ENCODE measurements at places on chromosomes 7 and 10. TPM values are rescaled to one million over a fixed set of nuclear protein-coding genes. Genes with fewer than 3 reads are reported as not detected.

SDK1 gene
- polyA plus RNA-seq = 0.29 TPM

SUN3 gene
- not detected for polyA plus RNA-seq

AQP1 gene
- 0.50 TPM for polyA plus RNA-seq

PLEKHS1 gene
- polyA plus RNA-seq = 0.08 TPM

GLRX3 gene
- polyA plus RNA-seq = 153 TPM

XRCC2 gene
- polyA plus RNA-seq = 14.3 TPM

CACNB2 gene
- not detected for polyA plus RNA-seq

HKDC1 gene
- polyA plus RNA-seq = 24.0 TPM

PMS2 gene
- 14.7 TPM for polyA plus RNA-seq

VWC2 gene
- polyA plus RNA-seq = not detected

NXPH1 gene
- polyA plus RNA-seq = not detected

HYAL4 gene
- polyA plus RNA-seq = not detected

PCLO gene
- 0.70 TPM for polyA plus RNA-seq

SPACDR gene
- 0.33 TPM for polyA plus RNA-seq

PIK3AP1 gene
- polyA plus RNA-seq = 1.9 TPM

KCND2 gene
- not detected for polyA plus RNA-seq

RBM33 gene
- polyA plus RNA-seq = 21.7 TPM

ZPBP gene
- polyA plus RNA-seq = not detected

CYP3A4 gene
- not detected for polyA plus RNA-seq

DNA sequence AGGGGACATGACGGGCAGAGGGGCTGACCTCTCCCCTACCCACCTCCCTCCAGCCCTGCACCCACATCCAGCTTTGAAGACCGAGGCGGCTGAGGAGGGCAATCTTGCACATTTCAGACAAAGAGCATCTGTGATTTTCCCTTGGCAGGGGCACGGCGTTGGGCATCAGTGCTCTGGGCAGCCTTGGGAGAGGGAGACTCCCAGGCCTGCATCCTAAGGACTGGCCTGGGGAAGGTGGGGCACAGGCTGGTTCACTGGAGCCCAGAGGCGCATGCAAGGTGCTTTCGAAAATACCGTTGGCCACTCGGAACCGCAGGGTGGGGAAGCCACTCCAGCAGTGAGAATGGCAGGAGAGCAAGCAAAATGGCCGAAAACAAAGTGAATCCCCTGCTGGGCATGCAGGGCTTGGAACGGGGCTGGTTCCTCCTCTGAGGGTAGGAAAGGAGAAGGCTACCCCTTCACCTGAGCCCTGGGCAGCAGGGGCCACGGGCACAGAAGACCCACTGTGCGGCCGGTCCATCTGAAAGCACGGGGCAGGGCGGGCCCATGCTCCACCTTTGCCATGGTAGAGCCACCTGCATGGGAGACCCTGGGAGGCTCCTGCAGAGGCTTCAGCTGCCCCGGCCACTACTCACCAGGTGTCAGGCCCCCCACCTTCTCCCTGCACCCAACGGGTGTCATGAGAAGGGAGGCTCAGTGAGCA lies 49.8 kb downstream of the EBF3 start:
- DNase-seq = no peak

- DNase-seq = no peak
Observed at GRCh38 chr10:132987671-132988571, 45.6 kb upstream of the CFAP46 start.

- no peak for DNase-seq
Observed at GRCh38 chr10:17744341-17744861, 7.6 kb upstream of the TMEM236 start.

GRCh38 chr10:129609551-129609950 lies 142.5 kb downstream of the MGMT start:
- no peak for DNase-seq

- DNase-seq = no peak
Observed at GRCh38 chr10:129553928-129554327, 86.9 kb downstream of the MGMT start.

DNA sequence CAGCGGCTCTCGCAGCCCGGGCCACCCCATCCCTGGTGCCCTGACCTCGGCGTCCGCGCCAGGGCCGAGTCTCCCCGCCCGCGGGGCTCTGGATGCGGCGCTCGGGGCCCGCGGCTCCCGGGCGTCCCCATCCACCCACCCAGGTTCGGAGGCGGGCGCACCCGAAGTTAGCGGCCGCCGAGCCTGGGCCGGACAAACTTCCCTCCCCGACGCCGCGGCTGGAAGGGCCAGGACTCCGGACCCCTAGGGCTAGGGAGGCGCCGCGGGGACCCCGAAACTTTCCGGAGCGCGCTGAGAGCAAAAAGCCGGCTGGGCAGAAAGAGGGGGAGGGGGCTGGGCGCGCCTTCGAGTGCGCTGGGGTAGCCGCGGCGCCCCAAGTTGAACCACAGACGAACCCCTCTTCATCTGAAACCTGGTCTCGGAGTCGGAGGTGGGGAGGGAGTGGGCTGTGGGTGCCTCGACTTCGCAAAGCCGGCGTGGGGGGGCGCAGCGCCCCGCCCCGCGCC lies 3.7 kb upstream of the ELFN1 start:
- DNase-seq = peak; percentile 51

- no peak for DNase-seq
Observed at GRCh38 chr10:93193906-93194305, 120.2 kb downstream of the CYP26A1 start.

GRCh38 chr7:96589038-96589437 lies 120.6 kb downstream of the SEM1 start:
- DNase-seq = no peak

GRCh38 chr7:35530124-35531109 lies 164.5 kb downstream of the HERPUD2 start:
- DNase-seq = no peak

DNA sequence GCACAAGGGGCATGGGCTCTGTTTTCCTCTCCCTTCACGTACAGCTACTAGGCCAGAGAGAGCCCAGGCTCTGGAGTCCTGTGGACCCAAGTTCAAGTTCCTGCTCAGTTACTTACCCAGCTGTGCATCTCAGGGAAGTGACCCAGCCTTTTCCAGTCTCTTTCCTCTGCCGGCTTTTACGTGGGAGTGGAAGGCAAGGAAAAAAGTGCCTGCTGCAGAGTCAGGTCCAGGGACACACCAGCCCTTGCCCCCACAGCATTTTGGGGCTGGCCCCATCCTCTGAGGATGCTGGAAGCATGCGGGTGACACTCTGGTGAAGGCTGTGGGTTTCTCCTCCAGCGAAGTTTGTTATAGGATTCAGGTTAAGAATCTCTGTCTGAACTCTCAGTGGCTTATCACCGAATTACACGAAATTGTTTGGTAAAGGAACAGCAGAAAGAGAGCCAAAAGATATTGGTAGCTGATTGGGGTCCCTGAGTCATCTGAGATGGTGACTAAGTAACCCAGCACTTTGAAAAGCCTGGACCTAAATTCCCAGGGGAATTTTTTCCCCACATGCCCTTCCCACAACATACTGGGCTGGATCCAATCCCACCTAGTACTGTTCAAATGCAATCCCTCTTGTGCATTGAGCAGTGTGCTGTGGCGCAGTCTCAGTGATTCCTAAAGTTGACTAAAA lies 424.3 kb downstream of the RPS24 start:
- DNase-seq = peak; percentile 57

DNA sequence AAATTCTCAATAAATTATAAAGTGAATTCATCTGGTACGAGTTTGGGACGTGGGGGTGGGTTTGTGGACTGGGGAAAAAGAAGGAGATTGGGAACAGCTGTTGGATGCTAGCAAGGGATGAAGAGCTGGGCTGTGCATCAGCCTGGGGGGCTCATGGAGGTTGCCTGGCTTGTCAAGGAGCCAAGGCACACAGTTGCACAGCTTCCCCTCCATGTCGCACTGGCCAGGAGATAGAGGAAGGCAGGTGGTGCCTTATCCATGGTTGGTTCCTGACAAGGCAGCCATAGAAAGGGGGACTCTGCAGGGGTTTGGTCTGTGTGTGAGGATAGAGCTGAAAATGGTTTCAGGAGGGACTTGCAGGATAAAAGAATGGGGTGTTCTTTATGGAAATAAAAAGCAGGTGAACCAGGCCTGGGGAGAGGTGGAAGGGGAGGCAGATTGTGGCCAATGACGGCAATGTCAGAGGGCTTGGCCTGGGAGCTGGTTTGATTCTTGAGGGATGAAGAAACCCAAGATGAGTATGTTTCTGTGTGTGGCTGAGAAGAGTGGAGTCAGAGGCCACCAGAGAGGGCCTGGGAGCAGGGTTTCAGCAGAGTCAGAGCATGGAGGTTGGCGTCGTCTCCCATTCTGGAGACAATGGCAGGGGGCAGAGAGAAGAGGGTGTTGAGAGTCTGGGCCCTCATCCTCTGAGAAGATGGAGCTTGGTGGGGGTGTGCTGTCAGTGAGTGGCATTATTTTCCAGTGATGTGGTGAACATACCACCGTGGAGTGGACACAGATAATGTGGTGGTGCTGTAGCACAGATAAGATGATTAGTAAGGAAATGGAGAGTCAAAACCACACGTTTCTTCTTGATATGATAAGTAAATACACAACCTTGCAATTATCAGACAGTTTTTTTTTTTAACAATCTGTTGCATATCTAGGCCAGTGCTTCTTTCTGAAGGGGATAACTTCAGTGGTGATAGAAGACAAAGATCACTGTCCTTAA lies 108.2 kb downstream of the PTPN20 start:
- DNase-seq = no peak

DNA sequence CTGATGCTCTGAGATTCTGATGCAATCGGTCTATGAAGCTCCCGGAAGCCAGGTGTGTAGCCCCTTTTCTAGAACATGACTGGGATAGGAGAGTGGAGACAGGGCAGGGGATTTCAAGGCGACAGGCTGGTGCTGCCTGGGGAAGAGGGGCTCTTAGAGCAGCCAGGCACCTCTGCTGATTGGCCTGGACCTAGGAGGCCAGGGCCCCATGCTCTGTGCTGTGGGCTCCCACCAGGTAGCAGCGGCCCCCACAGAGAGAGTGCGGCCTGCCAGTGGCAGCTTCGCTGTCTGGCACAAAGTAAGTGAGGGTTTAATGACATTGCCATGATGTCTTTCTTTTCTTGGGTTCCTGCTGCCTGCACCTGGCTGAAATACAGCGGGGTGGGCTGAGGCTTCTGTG lies 99.4 kb upstream of the PODXL start:
- DNase-seq = no peak

- DNase-seq = no peak
Observed at GRCh38 chr10:48595539-48595932, 9.3 kb downstream of the ARHGAP22 start.

GRCh38 chr7:73738220-73738611 lies 386 bp downstream of the ABHD11 start:
- peak; percentile 74 for DNase-seq

DNA sequence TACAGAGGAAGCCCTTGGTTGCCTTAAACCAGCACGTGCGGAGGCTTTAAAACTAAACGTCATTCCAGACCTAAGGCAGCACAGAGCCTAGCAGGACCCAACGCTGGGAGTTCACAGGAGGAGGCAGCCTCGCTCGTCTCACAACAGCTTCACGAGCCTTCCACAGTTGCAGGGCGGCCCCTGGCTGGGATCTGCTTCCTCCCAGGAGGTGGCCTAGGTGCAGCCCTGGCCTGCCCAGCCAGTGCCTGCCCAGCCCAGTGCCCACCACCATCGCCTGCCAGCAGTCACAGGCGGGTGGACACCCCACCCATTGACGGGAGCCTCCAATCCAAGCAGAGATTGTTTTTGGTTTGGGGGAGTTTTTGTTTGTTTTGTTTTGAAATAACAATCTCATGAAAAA lies 96.5 kb downstream of the PTPRN2 start:
- no peak for DNase-seq

- DNase-seq = no peak
Observed at GRCh38 chr10:132897516-132898381, 44.6 kb downstream of the CFAP46 start.

GRCh38 chr7:86949052-86949778 lies 110.2 kb downstream of the ELAPOR2 start:
- DNase-seq = no peak

GRCh38 chr7:155463114-155463811 lies 5.3 kb downstream of the EN2 start:
- no peak for DNase-seq

GRCh38 chr7:29987811-29988317 lies 1.7 kb downstream of the SCRN1 start:
- peak; percentile 91 for DNase-seq

GRCh38 chr10:70853457-70853856 lies 34.9 kb downstream of the PCBD1 start:
- no peak for DNase-seq

All from A549 (cell line).